ENCODE measurements at places on chromosomes 5 and 9.
A peak's percentile ranks its signal among the peaks of the same experiment; 100 is the strongest.

GRCh38 chr9:116275418-116276195, 122.0 kb downstream of the PAPPA start:
- no peak for DNase-seq

- DNase-seq, result peak; percentile 34
Measured at GRCh38 chr9:136081113-136081825, 13.8 kb downstream of the NACC2 start.

DNA sequence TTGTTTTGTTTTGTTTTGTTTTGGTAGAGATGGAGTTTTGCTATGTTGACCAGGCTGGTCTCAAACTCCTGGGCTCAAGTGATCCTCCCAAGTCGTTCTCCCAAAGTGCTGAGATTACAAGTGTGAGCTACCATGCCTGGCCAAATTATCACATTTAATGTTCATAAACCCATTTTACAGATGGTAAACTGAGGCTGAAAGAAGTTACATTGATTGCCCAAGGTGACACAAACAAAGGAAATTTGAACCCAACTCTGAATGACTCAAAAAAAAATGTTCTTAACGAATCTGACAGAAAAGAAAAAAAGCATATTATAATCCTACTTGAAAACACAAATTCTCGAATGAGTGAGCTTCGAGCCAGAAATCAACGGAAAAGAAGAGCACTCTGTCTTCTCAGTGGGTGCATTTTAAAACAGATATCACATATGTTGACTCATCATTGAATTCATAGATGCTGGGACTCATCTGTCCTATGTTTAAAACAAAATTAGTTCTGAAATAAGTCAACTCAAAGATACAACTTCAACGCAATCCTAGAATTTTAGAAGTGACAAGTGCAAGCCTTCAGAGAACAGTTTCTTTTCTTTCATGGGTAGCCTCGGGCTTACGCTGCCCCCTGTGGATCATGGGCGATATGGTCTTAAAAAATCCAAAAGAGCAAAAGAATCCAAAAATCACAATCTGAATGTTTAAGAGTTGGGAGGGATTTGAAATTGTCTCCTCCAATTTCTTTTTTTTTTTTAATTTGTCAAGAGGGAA, 28.4 kb downstream of the TIMD4 start:
- peak; percentile 9 for DNase-seq

DNA sequence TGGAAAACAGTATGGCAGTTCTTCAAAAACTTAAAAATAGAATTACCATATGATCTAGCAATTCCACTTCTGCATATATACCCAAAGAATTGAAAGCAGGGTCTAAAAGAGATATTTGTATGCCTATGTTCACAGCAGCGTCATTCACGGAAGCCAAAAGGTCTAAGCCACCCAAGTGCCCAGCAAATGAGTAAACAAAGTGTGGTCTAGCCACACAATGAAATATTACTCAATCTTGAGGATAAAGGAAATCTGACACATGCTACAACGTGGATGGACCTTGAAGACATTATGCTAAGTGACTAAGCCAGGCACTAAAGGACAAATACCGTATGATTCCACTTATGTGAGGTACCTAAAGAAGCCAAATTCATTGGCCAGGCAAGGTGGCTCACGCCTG, 11.1 kb upstream of the MED27 start:
- no peak for DNase-seq
